ENCODE measurements at places on chromosomes 5 and 9.

DNA sequence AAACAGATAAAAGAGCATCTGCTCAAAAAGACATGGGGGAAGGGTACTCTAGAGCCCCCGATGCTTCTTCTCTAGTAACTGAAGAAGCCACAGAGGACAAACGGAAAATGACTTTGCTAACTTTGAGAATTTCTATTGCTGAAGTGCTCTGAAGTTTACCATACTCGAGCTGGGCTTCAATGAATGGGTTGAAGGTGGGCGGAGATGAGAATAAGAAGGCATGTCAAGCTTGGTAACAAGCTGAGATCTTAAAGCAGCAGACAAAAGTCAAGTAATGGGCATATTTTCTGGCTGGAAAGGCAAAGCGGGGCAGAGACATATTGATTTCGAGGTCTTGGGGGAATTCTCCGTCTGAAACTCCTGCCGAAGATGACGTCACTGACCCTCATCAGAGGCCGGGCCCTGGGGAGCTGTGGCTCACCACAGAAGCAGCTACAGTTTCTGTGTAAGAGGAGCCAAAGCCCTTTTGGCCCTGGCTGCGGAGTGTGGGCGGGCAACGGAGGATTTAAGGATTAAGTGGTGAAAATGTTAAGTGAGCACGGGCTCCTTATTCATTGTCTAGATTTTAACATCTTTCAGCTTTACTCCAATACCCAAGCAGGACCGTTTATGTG is 115.8 kb upstream of the SLIT3 start:
- peak; percentile 58 for DNase-seq

DNA sequence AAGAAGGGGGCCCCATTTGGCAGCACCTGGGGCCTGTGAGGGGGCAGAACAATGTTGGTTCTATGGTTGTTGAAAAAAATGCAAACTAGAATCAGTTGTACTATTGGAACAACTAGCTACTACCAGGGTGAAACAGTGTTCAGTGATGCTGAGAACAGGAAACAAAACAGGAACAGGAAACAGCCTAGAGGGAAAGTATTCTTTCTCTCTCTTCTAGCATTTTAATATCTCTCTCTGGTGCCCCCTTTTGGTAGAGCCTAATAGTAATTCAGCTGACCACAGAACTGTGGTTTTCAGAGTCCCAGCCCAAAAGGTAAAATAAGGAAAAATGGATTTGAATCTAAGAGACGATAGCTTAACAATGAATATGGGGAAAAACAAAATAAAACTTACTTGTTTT is 138.0 kb upstream of the KCNN2 start:
- no peak for DNase-seq

- DNase-seq = no peak
Measured at GRCh38 chr5:72046106-72046505, 61.2 kb upstream of the MAP1B start.

DNA sequence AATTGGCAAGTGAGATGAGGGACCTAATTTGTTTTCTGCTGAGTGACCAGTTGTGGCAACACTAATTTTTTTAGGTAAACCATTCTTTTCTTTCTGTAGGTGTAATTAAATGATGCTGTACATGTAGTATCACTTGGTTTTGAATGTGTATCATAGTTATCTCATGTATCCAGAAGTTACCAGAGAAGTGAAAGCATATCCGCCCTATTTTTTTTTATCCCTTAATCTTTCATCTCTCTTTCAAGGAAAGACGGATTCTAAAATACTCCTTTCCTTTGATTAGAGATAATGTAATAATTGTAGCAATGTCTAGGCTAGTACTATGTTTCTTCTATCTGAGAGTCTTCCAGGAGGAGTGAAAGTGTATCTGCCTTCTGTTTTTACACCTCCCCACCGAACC is 7.1 kb downstream of the KDM3B start:
- DNase-seq = no peak

- no peak for DNase-seq
Measured at GRCh38 chr9:79637177-79637925, 65.6 kb downstream of the TLE4 start.

DNA sequence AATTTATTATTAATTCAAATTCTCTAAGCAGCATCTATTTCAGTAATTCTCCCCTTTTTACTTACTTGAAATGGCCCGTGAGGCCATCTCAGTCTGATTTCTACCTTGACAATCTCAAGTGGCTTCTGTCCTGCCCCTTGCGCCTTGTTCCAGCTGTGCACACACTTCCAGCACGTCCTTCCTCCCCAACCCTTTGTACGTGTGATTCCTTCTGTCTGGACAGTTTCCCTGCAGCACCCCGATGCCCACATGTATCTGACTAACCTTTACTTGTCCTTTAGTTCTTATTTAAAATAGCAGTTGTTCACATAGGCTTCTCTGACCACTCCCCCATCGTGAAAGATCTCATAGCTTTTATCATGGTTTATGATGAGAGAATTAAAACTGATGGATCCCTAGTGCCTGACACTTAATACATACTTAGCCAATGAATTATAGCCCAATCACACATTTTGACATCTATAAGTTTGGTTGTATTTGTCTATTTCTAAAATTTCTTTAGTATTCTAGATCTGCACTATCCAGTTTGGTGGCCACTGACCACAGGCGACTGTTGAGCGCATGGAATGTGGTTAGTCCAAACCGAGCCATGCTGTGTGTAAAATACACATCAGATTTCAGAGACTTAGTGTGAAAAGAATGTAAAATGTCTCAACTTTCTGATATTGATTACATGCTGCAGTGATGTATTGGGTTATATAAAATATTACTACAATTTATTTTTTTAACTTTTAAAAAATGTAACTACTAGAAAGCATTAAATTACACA is 14.3 kb downstream of the ZBTB34 start:
- no peak for DNase-seq

GRCh38 chr5:96344678-96345577 is 88.1 kb downstream of the PCSK1 start:
- no peak for DNase-seq

- no peak for DNase-seq
Measured at GRCh38 chr5:159359408-159359807, 29.1 kb upstream of the IL12B start.

- no peak for DNase-seq
Measured at GRCh38 chr9:106976772-106977171, 113.8 kb downstream of the ZNF462 start.

GRCh38 chr5:573976-574375 is 38.2 kb upstream of the CEP72 start:
- no peak for DNase-seq

DNA sequence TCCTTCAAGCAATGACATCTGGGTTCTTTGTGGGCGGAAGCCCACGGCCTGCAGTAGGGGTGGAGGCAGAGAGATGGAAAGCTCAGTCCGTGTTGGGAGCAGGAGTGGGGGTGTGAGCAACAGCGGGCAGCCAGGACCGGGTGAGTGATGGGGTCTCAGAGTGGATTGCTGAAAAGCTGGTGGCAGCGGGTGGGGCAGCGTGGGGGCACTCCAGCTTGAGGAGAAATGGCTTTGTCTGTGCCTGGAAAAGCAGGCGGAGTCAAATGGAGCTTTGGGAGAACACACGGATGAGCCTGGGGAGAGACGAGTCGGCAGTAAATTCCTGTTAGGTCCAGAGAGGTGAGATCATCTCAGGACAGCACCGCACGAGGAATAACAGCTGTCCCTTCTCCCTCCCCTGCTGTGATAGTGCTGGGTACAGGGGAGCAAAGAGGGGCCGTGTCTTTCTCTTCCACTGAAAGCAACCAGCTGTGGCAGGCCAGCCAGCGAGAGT is 42.1 kb downstream of the CACNA1B start:
- DNase-seq = no peak

All from GM18507 (cell line).